ENCODE measurements at places on chromosomes 7 and 10.

DNA sequence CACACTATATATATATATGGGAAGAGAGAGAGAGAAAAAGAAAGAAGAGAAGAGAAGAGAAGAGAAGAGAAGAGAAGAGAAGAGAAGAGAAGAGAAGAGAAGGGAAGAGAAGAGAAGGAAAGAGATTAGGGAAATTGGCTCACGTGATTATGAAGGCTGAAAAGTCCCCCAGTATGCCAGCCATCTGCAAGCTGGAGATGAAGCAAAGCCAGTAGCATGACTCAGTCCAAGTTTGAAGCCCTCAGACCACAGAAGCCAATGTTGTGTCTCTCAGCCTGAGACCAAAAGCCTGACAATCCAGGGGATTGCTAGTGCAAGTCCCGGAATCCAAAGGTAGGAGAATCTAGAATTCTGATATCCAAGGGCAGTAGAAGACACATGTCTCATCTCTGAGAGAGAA is 206.3 kb upstream of the PRSS1 start:
- no peak for DNase-seq

GRCh38 chr7:120799147-120799546 is 58.8 kb downstream of the TSPAN12 start:
- no peak for DNase-seq

DNA sequence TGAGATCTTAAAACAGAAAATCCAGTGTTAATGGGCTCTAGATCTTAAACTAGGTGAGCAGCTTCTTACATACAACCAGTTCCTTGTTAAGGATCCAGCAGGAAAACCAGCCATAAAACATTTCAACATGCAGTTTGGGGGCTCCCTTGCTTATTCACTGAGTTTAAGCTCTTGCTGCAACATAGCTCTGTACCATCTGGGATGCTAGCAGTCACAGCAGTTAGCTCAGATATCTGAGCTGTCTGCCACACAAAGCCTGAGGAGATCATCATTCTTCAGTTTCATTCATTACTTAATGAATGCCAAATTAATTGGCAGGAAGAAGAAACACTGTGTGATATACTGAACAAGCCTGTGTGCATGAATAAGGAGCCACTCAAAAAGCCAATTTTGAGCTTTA is 62.8 kb downstream of the PODXL start:
- no peak for DNase-seq

- DNase-seq = no peak
Measured at GRCh38 chr10:80518143-80518806, 19.4 kb upstream of the SH2D4B start.

DNA sequence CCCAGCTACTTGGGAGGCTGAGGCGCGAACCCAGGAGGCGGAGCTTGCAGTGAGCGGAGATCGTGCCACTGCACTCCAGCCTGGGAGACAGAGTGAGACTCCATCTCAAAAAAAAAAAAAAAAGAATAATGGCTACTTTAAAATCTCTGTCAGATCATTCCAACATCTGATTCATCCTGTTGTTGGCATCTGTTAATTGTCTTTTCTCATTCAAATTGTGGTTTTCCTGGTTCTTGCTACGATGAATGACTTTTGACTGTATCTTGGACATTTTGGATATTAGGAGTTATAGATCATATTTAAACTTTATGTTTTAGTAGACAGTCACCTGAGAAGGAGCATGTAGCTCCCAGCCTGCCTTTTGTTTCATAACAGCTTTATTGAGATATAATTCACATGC is 8.5 kb downstream of the TPST1 start:
- DNase-seq = no peak

- no peak for DNase-seq
Measured at GRCh38 chr10:52615756-52616394, 156.7 kb downstream of the MBL2 start.

DNA sequence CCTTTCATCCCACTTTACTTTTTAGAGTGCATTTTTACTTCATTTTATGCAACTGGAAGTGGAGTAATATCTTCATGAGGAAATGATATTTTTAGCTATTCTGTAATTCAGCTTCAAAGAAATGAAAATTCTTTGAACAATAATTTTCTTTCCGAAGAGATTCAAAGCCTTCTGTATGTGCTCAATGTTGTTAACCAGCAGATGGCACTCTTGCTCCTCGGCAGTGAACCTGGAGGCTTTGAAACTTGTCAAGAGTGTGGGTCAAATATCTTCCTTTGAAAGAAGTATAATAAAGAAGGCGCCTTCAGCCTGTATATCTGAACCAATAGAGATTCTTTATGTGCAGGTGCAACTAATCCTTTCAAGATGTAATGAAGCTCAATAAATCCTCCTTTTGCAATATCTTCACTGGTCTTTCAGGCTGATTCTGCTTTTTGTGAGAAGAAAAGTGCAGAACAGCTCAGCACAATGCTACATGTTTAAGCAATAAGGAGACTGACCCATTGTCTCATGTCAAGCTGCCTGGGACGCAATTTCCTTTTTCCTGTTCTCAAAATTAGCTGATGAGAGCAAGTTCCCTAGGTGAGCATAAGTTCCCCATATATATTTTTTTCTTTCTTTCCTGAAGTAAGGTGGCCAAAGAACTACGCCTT is 258.4 kb downstream of the SEMA3A start:
- no peak for DNase-seq

DNA sequence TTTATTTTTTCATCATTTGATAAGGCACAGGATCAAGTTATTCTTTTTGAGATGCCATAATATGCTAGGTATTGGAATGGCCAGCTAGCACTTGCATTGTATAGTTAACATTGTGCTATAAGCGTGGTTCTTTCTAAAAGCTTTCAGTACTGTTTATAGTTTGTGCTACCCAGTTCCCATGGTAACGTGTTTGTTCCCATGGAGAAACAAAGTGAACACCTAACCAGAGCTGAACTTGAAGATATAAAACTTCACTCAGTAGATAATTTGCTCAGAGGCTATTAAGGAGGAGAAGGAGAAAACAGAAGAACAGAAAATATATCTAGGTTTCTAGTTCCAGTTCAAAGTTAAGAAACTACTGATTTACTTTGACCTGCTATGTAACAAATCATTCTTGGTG is 23.6 kb upstream of the ITGB8 start:
- DNase-seq = no peak

- DNase-seq = no peak
Measured at GRCh38 chr10:17181751-17182150, 19.7 kb downstream of the TRDMT1 start.

DNA sequence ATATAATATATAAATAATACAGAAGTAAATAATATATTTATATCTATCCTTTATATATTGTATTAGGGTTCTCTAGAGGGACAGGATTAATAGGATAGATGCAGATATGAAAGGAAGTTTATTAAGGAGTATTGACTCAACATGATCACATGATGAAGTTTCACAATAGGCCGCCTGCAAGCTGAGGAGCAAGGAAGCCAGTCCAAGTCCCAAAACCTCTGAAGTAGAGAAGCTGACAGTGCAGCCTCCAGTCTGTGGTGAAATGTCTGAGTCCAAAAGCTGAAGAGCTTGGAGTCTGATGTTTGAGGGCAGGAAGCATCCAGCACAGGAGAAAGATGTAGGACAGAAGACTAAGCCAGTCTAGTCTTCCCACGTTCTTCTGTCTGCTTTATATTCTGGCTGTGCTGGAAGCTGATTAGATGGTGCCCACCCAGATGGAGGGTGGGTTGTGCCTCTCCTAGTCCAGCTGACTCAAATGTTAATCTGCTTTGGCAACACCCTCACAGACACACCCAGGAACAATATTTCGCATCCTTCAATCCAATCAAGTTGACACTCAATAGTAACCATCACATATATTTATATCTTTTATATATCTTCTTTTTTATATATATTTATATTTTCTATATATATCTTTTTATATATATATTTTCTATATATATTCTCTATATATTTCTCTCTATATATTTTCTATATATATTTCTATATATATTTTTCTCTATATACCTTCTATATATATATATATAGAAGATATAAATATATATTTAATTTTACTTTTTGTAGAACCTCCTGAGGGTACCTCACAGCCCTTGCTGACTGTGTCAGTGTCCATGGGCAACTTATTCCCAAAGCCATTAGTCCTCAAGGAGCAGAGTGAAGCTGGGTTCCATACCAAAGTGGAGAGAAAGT is 24.6 kb upstream of the AKR1B10 start:
- no peak for DNase-seq

DNA sequence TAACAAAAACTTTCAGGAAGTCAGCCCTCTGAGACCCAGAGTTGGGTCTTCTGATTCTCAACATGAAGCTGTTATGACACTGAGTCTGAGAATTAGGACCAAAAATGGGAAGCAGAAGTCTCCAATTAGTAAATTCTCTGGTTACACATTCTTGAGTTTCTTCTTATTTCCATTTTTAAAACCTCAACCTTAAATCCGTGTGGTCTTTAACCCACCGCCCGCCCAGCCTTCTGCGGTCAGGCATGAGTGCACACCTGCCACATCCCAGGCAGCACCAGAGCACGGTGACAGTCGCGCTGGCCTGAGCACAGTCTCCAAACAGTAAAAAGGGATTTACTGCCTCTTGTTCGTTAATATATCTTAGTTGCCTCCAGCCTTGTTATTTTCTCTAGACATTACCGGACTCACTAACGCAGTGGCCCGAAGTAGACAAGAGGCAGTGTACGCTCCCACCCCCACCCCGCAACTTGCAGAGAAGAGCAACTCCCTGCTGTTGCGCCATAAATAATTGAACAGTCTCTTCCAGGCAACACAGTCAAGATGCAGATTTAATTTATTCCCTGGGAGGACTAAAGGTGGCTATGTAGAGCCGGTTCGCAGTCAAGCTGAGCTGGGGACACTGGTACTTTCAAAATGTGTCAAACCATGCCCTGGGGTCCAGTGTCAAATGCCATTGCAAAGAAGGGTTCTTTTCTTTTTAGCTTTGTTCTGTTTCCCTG is 147.0 kb upstream of the CELF2 start:
- no peak for DNase-seq

DNA sequence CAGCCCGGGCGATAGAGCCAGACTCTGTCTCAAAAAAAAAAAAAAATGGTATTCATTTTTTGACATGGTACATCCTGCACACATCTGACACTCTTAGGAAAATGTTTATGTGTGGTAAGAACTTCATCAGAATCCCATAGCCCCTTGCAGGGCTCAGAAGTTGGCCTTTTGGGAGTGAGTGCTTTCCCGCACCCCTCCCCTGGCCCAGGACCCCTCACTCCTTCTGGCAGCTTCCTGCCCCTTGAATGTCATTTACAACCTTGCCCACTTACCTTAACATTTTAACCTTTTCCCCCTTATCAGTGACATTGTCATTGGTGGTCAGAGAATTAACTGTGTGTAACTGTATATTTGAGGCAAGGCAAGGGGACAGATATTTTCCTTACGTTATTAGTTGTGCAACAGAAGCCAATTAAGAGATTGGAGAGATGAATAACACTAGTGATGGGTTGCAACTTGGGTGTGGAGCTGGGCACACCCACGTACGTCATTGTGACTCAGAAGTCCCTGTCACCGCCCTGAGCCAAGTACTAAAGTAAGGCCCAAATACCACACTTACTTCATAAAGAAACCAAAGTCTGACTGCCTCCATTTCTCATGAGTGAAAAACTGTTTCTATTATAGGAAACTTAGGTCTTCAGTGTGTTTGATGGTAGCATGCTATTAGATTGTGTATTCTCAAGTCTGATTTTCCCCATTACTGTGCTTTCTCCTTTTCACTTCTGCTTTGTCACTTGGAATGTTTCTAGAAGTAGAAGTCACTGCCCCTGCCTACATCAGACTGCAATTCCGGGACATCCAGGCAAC is 31.6 kb downstream of the OGDH start:
- DNase-seq = peak; percentile 58

GRCh38 chr10:20094226-20094976 is 278.2 kb downstream of the PLXDC2 start:
- DNase-seq = no peak

- peak; percentile 21 for DNase-seq
Measured at GRCh38 chr10:102646610-102647442, 2.5 kb downstream of the TRIM8 start.

- DNase-seq = no peak
Measured at GRCh38 chr7:6420680-6421079, 27.1 kb downstream of the DAGLB start.

DNA sequence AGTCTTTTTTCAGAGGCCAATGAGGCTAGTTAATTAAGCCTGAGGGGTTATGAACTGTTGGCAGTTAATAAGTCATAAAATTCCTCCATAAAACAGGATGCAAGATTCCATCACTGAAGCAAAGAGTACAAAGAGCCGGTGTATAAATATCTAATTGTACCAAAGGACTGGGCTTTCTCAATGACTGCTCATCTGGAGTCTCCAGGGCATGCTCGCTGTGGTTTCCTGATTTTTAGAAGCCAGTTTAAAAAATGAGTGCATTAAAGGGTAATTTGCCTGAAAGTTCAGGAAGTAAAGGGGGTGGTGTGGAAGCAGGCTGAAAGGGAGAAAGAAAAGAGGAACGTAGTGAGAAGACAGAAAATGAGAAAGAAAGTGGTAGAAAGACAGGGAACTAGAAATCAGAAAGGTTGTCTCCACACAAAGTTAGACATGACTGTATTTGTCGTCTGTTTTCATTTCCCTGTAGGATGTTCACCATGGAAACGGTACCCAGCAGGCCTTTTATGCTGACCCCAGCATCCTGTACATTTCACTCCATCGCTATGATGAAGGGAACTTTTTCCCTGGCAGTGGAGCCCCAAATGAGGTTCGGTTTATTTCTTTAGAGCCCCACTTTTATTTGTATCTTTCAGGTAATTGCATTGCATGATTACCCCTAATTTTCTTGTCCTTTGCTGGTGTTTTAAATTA is 282.3 kb downstream of the TWIST1 start:
- DNase-seq = no peak

- DNase-seq = peak; percentile 10
Measured at GRCh38 chr10:92242910-92243671, 47.8 kb downstream of the CPEB3 start.

- no peak for DNase-seq
Measured at GRCh38 chr10:120516426-120516825, 59.4 kb downstream of the PLPP4 start.

- no peak for DNase-seq
Measured at GRCh38 chr10:32950591-32951108, 7.4 kb downstream of the ITGB1 start.

GRCh38 chr10:24721229-24722106 is 2.2 kb downstream of the ARHGAP21 start:
- DNase-seq = no peak

GRCh38 chr10:47206449-47207280 is 93.3 kb upstream of the GDF10 start:
- DNase-seq = no peak

DNA sequence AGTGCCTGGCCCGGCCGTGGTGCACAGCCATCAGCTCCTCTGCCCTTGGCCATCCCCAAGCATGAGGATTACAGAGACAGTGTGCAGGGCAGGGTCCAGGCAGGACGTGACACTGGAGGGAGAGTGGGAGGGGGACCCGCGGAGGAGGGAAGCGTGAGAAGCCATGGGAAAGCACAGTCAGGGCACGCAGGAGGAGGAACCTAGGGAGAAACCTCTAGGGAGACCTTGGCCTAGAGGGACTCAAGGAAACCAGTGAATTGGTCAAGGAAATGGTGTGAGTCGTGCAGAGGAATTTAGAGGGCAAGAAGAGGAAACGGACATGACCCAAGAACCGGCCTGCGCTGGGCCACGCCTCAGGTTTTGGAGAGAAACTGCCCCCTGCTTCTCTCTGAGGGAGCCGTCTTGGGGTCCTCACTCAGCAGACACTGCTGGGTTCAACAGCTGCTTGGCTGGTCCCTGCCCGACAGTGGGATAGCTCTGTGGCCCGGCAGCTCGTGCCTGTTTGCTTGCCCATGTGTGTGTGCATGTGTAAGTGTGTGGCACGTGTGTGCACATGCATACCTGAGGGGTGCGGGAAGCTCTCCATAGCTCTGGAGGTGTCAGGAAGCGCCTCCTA is 3.2 kb downstream of the OPN4 start:
- DNase-seq = no peak

GRCh38 chr7:118327174-118327573 is 102.7 kb downstream of the ANKRD7 start:
- DNase-seq = no peak
